ENCODE measurements at places on chromosomes 3 and 15. TPM values are rescaled to one million over a fixed set of nuclear protein-coding genes. Genes with fewer than 3 reads are reported as not detected.

FOXB1 gene
- total RNA-seq = not detected

ELL3 gene
- total RNA-seq = 15.0 TPM

PRSS50 gene
- not detected for total RNA-seq

KIF23 gene
- total RNA-seq = 87.0 TPM

FSTL1 gene
- 178 TPM for total RNA-seq

SNX33 gene
- 16.2 TPM for total RNA-seq

NTRK3 gene
- total RNA-seq = not detected

TYRO3 gene
- 23.5 TPM for total RNA-seq

PAK6 gene
- total RNA-seq = 30.4 TPM

PLAAT1 gene
- total RNA-seq = not detected

IL20RB gene
- 0.73 TPM for total RNA-seq

EOMES gene
- total RNA-seq = 0.47 TPM

CHRNA7 gene
- total RNA-seq = 1.0 TPM

TMEM158 gene
- total RNA-seq = 82.9 TPM

AP2M1 gene
- 522 TPM for total RNA-seq

TGM5 gene
- total RNA-seq = not detected

CNTN4 gene
- total RNA-seq = not detected

ILDR1 gene
- total RNA-seq = 5.6 TPM

EFCC1 gene
- total RNA-seq = not detected

TRPM1 gene
- total RNA-seq = not detected

TAGLN3 gene
- total RNA-seq = 2.6 TPM

All from PC-3 (cell line).